ENCODE measurements at places on chromosomes 16 and 17.

DNA sequence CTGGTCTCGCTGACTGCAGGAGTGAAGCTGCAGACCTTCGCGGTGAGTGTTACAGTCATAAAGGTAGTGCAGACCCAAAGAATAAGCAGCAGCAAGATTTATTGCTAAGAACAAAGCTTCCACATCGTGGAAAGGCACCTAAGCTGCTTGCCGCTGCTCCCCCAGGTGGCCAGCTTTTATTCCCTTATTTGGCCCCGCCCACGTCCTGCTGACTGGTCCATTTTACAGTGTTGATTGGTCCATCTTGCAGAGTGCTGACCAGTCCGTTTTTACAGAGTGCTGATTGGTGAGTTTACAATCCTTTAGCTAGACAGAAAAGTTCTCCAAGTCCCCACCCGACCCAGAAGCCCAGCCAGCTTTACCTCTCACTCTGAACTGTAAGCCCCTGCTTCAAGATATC lies 227.8 kb downstream of the ABCC12 start:
- DNase-seq, result no peak

DNA sequence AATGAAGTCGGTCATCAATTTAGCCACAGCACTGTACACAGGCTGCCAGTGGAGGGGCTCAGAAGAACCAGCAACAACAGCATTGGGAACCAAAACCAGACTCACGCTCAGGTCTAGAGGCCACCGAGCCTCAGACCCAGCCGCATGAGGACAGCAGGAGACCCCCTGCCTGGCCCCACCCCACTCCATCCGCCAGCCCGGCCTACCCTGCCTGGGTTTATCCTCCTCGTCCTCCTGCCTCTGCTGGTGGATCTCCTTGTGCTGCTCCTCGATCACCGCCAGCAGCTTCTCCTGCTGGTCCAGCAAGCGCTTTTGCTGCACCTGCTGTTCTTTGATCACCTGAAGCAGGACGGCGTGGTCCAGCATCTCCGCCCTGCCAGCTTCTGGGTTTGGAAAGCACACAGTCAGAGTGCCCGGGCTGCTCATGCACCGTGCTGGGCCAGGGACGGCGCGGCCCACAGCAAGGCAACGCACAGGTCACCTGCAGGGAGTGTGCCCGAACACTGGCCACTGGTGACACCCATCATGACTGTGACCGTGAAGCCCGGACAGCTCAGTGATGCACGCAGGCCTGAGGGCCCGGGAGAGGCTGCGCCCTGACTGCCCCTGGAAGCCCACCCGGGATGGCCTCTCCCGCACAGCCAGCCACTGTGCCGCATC lies 7.7 kb downstream of the NDUFAF8 start:
- DNase-seq, result no peak

DNA sequence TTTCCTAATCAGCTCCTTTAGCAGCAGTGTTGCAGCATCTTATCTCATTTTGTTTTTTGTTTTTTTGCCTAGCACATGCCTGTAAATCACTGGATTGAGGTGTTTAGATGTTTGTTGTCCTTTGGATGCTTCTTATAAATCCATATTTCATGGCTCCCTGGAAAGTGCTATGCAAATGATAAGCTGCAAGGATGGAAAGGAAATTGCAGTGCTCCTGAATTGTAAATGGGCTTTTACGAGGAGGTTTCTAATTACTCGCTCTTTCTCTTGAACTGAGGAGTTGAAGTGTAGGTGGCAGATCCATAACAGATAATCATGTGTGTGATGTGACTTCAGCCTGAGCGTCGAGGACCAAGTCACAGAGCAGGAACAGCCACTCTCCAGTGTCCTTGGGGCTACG lies 45.0 kb downstream of the MAPT start:
- DNase-seq, result no peak

DNA sequence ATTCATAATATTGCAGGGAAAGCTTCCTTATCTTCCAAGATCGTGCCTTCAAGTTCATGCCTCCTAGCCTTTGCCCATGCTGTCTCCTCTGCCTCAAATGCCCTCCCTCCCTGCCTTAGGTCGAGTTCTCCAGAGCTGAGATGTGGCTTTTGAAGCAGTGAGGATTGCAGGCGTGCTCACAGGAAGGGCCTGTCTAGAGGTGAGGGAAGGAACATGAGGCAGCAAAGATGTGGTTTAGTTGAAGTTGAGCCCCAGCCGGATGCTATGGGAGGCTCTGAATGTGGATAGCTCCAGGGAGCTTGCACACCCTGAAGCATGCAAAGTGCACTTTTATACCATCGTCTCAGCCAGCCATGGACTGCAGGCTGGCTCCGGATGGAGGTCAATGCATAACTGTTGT lies 754.6 kb upstream of the EEF2KMT start:
- no peak for DNase-seq

GRCh38 chr16:48565752-48566151 lies 44.2 kb downstream of the N4BP1 start:
- DNase-seq, result no peak

- peak; percentile 79 for DNase-seq
Observed at GRCh38 chr16:89972244-89973234, 24.0 kb downstream of the DEF8 start.

GRCh38 chr17:46136820-46137219 lies 56.4 kb downstream of the KANSL1 start:
- DNase-seq, result no peak

DNA sequence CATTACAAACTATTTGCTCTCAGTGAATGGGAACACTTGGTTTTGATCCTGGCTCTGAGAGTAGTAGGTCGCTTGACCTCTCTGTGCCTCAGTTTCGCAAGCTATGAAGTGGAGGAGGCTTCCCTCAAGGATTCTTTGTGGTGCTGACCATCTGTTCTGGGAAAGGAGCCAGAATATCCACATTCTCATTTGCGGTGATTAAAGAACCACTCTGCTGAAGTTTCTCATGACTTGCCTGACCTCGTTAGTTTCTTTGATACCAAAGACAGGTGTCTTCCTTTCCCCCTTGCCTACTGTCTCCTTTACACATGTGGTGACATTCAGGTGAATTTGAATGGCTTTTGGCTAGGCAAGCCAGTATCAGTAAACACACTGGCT lies 116.0 kb downstream of the SNX29 start:
- DNase-seq, result no peak

DNA sequence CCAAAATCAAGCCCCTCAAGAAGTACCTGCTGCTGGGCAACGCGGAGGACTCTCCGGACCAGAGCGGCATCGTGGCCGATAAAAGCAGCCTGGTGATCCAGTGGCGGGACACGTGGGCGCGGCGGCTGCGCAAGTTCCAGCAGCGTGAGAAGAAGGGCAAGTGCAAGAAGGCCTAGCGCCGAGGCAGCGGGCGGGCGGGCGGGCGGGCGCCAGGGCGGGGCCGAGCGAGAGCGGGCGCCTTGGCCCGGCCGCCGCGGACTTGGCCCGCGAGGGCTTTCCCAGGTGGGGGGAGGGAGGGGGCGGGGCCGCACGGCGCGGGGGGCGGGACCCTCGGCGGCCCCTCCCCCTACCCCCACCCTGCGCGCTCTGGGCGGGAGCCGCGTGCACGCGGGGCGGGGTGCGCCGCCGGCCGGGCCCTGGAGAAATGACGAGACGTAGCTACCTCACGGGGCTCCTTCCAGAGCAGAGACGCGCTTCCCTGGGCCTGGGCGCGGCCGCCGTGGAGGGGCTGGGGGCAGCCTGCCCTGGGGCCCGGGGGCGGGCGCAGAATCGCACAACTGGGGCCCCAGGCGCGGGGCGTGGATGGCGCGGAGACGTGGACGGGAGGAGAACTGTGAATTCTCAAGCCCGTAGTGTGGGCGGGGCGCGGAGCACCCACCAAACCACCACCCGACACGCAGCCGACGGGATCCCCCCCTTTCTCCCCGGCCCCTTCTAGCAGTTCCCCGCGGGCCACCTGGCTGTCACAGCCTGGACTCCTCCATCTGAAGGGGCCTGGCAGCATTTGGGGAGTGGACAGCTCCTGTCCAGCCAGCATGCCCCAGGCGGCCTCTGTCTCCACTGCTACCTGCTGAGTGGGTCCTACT lies 218.7 kb downstream of the NTN1 start:
- peak; percentile 39 for DNase-seq
